ENCODE measurements at places on chromosomes 2 and 18.

- no peak for DNase-seq
Observed at GRCh38 chr2:209189893-209190292, 234.0 kb upstream of the MAP2 start.

DNA sequence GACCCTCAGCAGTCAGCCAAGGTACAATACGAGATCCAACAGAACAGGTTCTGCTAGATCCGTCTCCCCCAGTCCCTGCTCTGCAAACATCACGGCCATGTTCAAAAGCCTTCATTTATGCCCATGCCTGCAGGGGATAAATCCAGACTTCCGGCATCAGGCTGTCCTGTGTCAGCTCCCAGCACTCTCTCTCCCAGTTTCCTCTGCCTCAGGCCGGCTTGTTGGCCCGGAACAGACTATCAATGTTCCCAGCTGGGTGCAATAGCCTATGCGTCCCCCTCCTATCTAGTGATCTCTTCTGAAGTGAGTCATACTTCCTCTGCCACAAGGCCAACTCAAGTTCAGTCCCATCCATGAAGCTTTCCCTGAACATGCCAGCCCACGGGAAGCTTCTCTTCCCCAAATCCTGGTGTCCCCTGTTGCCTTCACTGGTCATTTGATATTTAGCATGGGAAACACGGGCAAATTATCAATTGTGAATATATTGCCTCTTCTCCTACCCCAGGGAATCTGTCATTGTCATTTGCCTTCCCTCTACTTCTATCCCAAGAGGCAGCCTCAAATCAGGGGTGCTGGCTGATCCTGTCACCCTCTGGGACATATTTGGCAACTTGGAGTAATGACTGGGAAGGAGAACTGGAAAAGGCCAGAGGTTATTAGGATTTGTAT lies 51.1 kb downstream of the CAPN13 start:
- no peak for DNase-seq

DNA sequence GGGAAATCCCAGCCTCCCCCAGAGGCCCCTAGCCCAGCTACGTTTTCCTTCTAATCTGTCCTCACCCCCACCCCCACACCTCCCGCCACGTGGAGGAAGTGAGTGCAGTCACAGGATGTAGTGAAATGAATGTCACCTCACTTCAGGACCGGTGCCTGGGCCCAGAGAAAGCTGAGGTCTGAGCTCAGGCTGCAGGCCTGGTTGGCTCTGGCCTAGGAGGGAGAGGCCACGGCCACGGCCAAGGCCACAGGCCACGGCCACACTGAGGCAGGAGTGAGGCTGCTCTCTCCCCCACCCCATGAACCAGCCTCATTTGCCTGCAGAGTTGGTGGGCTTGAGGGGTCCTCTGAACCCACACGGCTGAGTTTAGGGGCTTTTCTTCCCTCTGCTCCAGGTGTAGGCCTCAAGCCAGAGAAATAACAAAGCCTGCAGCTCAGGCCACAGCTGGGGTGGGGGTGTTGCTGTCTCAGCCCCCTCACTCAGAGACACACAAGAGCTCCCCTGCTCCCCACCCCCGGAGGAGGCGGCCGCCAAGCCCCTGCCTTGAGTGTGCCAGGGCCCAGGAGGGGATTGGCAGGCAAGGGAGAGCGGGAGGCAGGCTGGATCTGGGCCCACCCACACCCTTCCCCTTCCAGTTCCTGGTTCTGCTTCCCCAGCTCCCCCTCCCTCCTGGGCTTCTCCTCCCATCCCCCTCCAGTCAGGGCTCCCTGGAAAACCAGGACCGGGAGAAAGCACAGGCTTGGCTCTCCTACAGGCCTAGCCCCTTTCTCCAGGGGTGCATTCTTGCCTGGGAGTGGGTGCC lies 27.0 kb downstream of the DNMT3A start:
- no peak for DNase-seq

- no peak for DNase-seq
Observed at GRCh38 chr2:69300650-69301049, 86.4 kb downstream of the GFPT1 start.

DNA sequence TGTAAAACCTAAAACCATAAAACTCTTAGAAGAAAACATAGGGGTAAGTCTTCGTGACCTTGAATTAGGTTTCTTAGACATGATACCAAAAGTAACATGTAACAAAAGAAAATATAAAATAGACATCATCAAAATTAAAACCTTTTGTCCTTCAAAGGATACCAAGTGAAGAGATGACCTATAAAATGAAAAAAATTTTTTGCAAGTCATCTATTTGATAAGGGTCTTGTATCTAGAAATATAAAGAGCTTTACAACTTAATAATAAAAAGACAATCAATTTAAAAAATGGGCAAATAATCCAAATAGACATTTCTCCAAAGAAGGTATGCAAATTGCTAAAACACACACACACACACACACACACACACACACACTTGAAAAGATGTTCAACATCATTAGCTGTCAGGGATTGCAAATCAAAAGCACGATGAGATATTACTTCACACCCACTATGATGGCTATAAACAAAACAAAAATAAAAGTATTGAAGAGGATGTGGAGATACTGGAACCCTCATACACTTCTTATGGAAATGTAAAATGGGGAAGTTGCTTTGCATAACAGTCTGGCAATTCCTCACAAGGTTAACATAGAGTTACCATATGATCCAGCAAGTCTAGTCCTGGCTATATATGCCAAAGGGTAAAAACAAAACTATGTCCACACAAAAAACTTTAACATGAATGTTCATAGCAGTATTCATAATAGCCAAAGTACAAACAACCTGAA lies 23.3 kb downstream of the SPDYA start:
- no peak for DNase-seq

- DNase-seq, result no peak
Observed at GRCh38 chr18:9614401-9615279, at the start of gene PPP4R1. Gene PPP4R1, minus strand, starts transcription at chr18:9614559. Its CDS starts 75 bp downstream, at chr18:9614484.

DNA sequence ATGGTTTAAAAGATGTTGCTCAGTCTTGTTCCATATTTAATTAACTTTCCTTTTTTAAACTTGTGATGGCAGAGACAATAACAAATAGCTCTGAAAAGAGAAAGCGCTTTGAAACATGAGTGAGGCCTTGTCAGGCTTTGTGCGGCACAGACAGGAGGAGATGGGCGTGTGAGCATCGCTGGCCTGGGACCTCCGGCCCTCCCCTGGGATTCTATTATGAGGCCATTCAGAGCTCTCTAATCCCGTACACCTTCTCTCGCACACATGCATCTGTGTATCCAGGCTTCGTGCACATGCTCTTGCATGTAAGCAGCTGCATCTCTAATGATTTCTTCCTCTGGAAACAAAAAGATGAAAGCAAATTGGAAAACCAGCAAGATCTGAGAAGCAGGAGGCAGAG lies 313.7 kb downstream of the ZNF521 start:
- no peak for DNase-seq

GRCh38 chr2:43073401-43073825 lies 153.0 kb downstream of the ZFP36L2 start:
- no peak for DNase-seq

DNA sequence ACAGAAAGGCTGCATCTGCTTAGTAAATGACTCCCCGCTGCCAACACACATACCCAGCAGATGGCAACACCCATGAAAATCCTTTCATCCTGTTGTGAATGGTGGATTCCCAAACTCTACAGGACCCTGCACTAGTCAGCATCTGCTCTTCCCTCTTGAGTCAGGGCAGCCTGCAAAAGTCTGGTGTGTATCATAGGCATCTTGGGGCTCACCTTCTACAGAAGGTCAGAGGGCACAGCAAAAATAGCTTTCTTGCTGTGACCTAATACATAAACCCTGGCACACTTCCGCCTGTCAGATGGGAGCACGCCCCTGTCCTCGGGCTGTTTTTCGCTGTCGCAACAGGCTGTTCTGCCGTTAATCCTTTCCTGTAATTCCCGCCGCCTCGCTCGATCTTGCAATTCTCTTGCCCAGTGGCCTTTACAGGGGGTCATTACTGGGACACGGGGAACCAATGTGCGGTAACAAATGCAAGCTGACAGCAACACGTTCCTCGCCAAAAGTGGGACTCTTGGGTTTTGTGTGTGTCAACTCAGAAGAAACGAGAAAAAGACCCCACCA lies 19.9 kb upstream of the SCYGR1 start:
- no peak for DNase-seq

GRCh38 chr18:78074400-78075020 lies 824.9 kb downstream of the GALR1 start:
- no peak for DNase-seq

GRCh38 chr2:26526589-26526988 lies 48.7 kb upstream of the OTOF start:
- DNase-seq, result no peak

DNA sequence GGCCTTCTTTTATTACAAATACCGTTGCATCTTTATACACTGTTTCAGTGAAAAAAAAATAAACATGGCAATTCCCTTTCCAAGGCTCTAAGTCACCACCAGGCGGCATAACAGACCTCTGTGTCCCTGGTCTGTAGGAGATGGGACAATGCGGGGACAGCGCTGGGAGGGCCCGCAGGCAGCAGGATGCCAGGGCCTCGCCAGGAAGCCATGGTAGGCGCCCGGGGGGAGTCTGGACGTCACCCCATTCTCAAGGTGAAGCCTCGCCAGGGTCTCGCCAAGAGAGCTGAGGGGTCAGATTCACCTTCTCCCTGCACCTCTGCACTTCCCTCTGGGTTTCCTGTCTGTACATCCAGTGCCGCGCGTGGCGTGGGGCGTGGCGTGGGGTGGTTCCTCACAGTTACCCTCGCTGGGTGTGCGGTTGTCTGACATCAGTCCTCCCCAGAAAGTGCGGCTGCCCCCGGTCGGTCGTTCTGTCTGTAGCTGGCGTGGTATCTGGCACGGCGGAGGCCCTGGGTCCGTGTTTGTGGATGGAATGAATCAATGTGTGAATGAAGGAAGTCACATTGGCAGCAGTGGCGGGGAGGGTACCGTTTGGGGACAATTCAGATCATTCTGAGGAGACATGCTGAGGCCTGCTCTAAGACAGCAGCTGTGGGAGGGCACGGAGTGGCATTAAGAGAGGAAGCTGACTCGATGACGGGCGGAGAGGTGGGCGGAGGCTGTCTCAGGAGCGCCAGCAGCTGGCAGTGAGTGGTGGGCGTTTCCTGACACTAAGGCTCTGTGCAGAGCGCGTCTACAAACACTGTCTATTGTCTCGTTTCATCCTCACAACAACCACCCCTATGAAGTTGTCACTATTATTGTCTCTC lies 46.0 kb downstream of the LRRFIP1 start:
- no peak for DNase-seq

GRCh38 chr2:204024503-204024902 lies 87.9 kb downstream of the ICOS start:
- no peak for DNase-seq

DNA sequence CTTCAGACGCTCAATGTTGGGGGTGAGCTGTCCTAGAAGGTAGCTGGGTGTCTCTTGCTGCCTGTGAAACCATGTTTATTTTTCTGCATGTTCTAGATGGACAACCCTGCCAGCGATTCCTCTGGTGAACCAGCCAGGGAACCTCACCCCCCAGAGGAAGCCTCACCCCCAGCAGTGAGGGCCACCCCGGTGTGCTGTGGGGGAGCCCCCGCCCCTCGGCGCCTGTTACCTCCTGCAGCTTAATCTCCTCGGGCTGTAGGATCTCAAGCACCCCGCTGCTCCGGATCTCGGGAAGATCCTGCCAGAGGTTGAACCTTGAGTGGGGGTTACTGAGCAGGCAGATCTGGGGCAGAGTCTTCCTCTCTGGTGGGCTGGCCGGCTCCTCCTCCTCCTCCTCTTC lies 50.0 kb downstream of the SNORC start:
- no peak for DNase-seq

DNA sequence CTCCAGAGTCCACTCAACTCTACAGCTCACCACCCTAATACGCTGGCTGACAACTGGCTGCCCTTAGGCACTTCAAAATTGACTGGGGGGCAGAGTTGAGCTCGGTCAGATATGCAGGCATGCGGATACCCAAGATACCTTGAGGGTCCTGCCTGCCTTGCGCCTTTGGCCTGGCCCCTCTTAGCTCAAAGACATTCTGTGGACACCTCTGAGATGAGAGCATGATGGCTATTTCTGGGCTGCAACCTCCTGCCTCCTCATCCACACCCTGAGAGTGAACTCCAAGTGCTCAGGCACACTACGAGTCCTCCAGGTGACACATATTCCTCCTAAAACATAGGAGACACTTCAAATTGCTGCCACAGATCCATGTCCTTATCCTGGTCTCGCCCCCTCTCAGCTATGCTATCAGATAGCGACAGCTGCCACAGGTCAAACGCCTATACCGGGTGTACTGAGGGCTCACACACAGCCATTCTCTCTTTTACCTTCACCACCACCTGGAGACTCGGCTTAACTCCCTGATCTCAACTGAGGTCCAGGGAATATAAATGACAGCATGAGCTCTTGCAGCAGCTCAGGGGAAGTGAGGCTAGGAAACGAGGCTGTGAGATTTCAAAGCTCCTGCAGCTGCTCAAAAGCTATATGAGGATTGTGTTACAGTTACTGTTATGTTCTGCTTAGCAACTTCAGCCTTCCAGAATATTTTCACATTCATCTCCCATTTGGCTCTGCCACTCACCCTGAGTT lies 60.5 kb upstream of the TEX51 start:
- DNase-seq, result no peak

DNA sequence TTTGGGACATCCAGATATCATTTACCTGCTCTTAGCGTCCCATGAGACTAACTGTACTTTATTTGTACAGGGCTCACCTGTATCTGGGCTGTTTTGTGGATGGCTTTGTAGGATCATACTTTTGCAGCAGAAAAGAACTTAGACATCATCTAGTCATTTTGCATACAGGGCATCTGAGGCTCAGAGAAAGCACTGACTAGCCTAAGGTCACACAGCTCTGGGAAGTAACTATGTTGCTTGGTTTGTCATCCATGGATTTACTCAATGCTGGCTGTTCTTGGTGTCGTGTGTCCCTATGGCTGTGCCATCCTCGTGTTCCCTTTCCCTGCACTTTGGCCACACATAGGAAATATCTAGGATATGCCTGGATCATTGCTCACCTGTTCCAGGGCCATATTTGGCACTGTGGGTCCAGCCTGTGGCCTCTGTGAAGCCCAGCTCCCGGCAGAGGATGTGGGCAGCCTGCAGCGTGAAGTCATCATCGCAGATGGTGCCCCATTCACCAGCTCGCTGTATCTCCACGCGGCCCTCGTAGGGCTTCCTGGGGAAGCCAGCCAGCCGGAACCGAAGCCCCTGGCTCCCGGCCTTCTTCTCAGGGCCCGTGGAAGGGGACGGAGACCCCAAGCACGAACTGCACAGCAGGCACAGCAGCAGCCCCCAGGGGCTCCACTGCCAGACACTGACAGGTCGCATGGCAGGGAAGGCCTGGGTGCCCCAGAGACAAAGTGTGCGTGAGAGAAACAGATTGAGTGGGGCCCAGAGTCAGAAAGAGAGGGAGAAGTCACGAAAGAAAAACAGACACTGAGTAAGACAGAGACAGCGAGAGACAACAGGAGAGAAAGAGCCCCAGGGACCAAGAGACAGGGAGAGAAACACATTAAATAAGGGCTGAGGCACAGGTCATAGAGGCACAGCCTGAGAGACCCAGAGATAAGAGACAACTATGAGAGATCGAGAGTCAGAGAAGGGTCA lies 1.5 kb downstream of the LOXL3 start:
- no peak for DNase-seq
